ENCODE measurements at places on chromosomes 4 and X. TPM values are rescaled to one million over a fixed set of nuclear protein-coding genes. Genes with fewer than 3 reads are reported as not detected.

TAF9B gene
- 6.1 TPM for total RNA-seq

KIAA1210 gene
- not detected for total RNA-seq

FDCSP gene
- not detected for total RNA-seq

NUDT11 gene
- not detected for total RNA-seq

AMTN gene
- total RNA-seq: not detected

TMEM35A gene
- not detected for total RNA-seq

TMA16 gene
- 12.8 TPM for total RNA-seq

MAGEE2 gene
- not detected for total RNA-seq

STBD1 gene
- 3.3 TPM for total RNA-seq

CXCL1 gene
- total RNA-seq: 3.6 TPM

MSX1 gene
- total RNA-seq: 0.03 TPM

EXOC1L gene
- not detected for total RNA-seq

TMEM255A gene
- not detected for total RNA-seq

DNA sequence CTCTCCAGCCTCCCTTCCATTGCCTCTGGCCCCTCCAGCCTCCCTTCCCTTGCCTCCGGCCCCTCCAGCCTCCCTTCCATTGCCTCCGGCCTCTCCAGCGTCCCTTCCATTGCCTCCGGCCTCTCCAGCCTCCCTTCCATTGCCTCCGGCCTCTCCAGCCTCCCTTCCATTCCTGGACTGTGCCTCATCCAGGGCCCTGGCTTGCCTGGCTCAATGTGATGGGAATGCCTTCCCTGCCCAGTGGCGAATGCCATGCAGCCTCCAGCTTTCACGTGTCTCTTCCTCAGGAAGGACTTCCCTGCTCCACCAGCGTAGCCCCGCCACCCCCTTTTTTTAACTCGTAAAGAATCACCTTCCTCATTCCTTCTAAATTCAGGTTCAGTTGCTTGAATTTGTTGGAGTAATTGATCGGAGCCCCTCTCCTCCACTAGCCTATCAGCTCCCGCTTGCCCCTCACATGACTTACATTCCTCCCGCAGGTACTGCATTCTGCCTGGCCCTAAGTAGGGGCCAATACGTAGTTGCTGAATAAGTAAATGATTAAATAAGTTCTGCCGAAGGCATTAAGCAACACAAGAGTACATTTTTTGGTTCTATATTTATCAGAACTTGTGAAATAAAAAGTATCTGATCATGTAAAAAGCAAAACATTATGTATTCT lies 30.3 kb downstream of the SORBS2 start:
- DNase-seq: no peak

DNA sequence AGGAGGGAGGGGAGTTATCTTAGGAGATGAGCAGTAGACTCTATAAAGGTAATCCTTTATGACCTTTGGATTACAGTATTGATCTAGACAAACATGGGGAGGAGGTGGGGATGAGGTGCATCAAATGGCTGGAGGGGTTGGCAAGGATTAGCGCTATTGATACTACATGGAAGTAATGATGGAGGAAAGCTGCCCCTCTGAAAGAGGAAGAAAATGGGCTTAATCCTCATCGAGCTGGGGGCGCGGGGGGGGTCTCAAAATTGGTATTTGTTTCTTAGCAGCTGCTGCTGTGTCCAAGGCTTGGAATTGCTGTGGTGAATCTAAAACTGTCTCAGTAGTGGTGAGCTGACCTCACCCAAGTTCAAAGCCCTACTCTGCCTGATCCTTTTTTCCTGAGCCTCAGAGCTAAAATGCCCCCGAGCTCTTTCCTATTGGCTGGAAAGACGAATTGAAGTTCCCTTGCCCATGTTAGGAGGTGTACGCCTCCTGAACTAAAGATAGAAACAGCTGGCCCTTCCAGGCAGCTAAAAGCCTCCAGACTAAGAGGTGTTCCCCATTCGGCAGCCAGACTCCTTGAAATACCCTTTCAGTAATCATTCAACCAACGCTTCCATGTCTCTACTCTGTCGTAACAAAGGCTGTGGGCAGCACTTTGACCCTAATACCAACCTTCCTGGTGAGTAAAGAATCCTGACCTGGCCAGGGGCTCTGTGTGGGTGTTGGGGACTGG lies at the start of gene ITGB1BP2:
ITGB1BP2 (plus strand) TSS at position 556 of the 730 bp plus-strand sequence; CDS start at position 613, 57 bp downstream.
- no peak for DNase-seq

DNA sequence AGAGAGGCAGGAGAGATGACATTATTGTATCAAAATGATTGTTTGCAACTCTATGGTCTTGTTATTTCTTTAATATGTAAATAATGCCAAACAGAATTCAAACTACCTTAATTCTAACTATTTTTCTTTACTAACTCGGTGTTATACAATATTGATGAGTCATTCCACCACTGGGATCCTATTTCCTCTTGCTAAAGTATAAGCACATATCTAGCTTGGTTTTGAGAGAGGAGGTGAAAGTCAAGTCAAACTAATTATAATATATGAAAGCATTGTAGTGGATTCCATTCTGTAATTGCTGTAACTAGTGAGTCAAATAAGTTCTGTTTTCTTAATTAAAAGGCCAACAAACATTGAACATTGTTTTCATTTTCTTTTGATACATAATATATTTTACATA lies 837.6 kb downstream of the PDHA2 start:
- DNase-seq: no peak

- DNase-seq: no peak
Observed at GRCh38 chr4:76091052-76091451, 16.5 kb downstream of the ART3 start.

- peak; percentile 92 for DNase-seq
Observed at GRCh38 chr4:37584071-37584470, 102.1 kb downstream of the RELL1 start.

DNA sequence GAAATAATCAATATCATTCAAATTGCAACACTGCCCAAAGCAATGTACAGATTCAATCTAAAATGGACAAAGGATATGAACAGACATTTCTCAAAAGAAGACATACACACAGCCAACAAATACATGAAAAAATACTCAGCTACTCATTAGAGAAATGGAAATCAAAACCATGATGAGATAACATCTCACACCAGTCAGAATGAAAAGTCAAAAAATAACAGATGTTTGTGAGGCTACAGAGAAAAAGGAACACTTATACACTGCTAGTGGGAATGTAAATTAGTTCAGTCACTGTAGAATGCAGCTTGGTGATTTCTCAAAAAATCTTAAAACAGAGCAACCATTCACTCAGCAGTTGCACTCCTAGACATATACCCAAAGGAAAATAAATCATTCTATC lies 205.2 kb downstream of the DKK2 start:
- no peak for DNase-seq

DNA sequence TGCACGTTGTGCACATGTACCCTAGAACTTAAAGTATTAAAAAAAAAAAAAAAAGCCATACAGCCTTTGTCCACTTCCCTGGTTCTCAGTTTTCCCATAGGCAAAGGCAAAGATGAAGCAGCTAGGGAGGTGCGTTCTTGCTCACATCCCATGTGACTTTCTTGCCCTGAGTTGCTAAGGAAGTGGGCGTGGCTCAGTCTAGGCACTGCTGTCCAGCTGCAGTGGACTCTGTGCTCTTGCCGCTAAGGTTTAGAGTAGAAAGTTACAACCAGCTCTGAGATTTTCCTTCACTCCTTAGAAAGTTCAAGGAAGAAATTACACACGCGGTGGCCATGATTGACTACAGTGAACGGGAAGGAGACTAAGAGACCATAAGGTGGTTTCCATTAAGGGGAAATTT lies 144.7 kb downstream of the NAA11 start:
- DNase-seq: no peak

DNA sequence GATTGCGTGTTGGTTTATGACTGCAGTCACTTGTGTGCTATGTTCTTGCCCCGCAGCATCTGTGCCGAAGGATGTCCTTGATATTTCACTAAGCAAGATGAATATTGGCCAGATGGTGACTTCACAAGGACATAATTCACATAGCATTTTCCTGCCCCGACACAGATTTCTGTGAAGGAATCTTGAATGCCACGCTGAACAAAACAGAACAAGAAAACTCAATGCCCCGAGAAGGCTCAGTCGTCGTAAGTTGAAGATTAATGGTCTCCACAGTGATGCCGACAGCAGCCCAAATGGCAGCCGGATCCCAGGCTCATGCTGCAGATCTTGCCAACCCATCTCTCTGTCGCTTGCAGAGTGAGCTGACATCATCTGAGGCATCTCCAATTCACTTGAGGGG lies 145.9 kb downstream of the CPEB2 start:
- DNase-seq: no peak

GRCh38 chr4:168811207-168811606 lies 198.8 kb downstream of the CBR4 start:
- DNase-seq: no peak

DNA sequence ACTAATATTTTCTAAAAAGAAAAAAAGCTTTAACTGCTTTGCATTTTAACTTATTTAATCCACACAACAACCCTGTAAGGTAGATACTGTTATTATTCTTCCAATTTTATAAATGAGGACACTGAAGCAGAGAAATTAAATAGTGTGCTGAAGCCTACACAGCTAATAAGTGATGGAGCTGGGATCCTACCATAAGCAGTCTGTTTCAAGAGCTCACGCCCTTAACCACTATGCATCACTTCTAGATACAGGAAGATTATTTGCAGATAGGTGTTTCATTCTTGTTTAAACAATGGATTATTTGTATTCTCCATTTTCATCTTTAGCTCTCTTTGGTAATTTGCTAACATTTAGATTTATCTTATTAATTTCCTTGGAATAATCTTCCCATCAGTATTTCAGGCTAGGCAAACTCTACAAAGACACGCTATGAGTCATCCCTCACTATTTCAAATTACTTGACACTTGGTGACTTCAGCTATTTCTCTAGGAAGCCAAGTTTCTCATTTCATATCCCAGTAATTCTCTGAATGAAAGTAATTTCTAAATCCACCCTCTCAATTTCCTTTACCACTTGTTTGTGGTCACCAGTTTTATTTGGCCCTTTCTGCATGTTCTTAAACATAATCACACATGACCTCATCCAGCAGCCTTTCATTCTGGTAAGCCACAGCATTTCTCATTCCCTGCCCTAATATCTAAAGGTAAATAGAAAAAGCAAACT lies 67.3 kb downstream of the ASB9 start:
- no peak for DNase-seq

DNA sequence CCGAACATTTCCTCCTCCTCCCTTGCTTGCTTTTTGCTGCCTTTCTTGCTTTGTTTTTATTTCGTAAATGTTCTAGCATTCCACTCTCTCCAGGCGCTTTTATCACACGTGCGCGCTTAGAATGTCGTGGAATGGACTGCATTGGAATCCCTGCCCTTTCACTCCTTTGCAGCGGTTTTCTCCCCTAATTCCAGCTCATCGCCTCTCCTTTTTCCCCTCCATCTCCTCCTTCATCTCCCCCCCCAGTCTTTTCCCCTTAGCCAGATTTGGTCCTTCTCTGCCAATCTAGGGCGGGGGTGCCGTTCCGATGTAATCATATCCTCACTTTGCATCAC lies 579 bp downstream of the OGT start:
- peak; percentile 34 for DNase-seq

DNA sequence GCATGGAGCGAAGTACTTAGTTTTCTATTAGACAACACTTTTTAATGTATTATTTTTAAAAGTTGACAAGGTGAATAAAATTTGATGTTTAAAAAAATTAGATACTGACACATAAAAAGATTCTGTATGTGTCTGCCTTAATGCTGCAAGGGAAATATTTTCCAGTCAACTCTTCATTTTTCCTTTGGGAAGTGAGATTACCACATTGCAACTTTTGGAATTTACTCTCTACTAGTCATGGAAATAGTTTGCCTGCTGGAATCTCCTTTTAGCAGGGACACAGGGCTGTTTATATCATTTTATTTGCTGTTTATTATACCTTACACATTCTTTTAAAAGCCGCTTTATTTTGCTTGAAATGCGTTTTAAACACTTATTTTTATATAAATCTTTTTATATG lies 135.1 kb downstream of the MID1 start:
- DNase-seq: no peak

GRCh38 chr4:67685532-67685859 lies 15.5 kb downstream of the UBA6 start:
- no peak for DNase-seq

GRCh38 chrX:16754019-16754418 lies 32.2 kb upstream of the TXLNG start:
- DNase-seq: no peak

- no peak for DNase-seq
Observed at GRCh38 chr4:6152869-6153705, 47.3 kb downstream of the JAKMIP1 start.

DNA sequence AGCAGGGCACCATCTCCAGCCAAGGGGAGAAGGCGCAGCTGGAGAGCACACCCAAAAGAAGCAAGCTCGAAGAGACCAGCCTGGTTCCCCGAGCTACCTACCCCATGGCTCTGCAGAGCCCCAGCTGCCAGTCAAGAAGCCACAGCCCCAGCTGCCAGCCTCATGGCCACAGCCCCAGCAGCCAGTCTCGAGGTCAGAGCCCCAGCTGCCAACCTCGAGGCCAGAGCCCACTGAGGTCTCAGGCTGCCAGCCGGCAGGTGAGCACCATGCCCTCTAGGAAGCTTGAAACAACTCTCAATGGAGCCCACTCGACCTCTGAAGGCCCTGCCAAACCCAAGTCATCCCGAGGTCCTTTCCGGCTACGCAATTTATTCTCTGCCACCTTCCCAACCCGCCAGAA lies 27.0 kb upstream of the PRPS1 start:
- DNase-seq: no peak

- DNase-seq: no peak
Observed at GRCh38 chr4:20287246-20287645, 35.5 kb downstream of the SLIT2 start.

DNA sequence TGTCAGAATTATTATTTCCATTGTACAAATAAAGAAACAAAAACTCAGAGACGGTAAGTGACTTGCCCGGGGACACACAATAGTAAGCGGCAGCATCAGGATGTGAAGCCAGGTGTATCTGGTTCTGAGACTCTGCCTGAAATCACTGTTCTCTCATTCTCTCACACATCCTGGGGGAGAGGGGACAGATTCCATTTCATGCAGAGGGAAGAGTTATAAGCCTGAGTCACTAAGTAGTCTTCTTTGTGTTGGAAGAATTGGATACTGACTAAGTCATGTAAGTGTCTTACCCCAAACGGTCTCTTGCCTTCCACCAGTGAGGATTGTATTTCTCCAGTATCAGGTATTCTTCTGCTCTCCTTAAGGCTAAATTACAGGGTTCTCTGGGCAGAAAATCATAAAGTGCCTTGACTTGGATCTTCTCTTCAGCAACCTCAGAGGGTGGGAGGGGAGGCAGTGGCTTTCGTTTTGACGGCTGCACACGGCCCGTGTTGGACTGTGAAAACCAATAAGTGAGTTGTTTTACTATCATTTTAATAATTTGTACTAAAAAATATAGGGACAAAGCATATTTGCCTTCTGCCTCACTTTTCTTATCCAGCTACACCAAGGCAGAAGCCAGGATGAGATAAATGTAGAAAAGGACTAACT lies 21.9 kb downstream of the TXK start:
- DNase-seq: no peak

- no peak for DNase-seq
Observed at GRCh38 chrX:87626996-87627395, 109.4 kb downstream of the KLHL4 start.

GRCh38 chr4:164937576-164938270 lies 39.7 kb downstream of the TRIM61 start:
- DNase-seq: no peak

GRCh38 chr4:43047058-43047457 lies 154.5 kb downstream of the GRXCR1 start:
- DNase-seq: no peak

All from HT-29 (cell line).